ENCODE measurements at places on chromosomes 7 and 10. TPM values are rescaled to one million over a fixed set of nuclear protein-coding genes. Genes with fewer than 3 reads are reported as not detected.
A peak's percentile ranks its signal among the peaks of the same experiment; 100 is the strongest.

DNA sequence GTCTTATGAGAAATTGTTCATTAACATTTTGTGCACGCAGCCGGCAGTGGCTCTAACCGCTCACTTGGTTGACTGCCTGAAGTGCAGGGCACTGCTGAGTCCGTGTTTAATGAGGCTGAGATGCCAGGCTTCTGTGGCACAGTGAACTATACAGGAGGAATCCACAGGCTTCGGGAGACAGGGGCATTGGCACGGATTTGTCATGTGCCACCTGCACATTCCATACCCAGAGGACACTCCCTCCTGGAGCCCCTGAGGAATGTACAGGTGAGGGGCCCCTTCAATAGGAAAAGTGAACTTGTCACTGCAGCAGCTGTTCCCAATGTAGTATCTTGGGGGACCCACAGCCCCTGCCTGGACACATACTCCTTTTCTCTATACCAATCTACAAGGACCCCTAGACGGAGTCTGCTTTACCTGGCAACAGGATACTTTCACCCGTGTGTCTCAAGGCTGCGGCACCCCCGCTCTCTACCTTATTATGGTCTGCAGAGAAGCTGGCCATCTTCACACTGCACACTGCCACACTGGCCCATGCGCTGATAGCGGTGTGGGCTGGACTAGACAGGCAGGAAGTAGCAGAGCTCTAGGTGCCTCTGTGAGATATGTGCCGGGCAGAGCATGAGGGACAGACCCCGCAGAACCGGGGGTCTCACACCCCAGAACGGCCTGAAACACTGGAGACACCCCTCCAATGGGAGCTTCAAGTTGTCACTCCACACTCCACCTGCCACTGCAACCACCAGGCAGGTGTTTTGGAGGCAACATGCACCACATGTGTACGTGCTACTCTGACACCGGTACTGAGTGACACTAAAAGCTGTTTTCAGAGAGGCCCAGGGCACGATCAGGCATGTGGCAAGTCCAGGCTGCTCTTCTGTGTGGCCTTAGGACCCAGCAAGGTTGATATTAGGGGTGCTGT is 71.4 kb upstream of the RHEB start:
- no peaks in the 10 kb centered on the region for H3K4me1 ChIP-seq
- H3K36me3 ChIP-seq: peaks cover 4% of the 10 kb centered on the region
- H3K4me3 ChIP-seq: no peak overlapping the region
- no peak for DNase-seq
- no peaks in the 10 kb centered on the region for H3K27me3 ChIP-seq

- H3K27me3 ChIP-seq: no peaks in the 10 kb centered on the region
- no peaks in the 10 kb centered on the region for H3K4me1 ChIP-seq
- no peak overlapping the region for H3K27ac ChIP-seq
- no peak overlapping the region for H3K4me3 ChIP-seq
- H3K36me3 ChIP-seq: no peaks in the 10 kb centered on the region
Observed at GRCh38 chr7:83614112-83614511, 34.8 kb downstream of the SEMA3E start.

- H3K27ac ChIP-seq: no peak overlapping the region
- no peak for DNase-seq
- H3K36me3 ChIP-seq: no peaks in the 10 kb centered on the region
- H3K4me3 ChIP-seq: no peak overlapping the region
Observed at GRCh38 chr7:123096976-123097375, 101.5 kb upstream of the TAS2R16 start.

DNA sequence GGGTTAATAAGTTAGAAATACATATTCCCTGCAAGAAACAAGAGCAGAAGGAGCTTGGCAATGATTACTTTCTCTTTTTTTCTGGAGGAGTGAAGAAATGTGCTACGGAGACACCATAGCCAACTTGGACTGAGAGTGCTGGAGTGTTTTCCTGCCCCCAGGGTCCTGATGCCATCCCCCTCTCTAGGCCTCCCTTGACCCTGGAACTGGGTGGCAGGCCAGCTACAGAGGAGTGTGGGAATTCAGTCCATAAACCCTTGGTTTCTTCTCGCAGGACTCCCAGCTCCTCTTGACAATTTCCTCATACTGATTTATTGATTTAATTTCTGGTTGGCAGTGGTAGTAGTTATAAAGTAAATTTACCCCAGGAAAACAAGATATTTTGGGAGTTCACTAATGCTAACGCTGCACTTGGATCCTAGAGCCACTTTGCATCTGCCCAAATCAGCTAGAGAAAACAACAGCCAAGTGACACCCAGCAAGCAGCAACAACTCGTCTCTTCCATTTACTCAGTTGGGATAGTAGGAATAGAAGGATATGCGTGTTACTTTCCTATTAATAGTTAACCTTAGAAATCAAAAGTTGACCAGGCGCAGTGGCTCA is 76.4 kb upstream of the CELF2 start:
- no peaks in the 10 kb centered on the region for H3K4me1 ChIP-seq
- no peaks in the 10 kb centered on the region for H3K36me3 ChIP-seq
- no peak overlapping the region for H3K4me3 ChIP-seq
- peaks cover 24% of the 10 kb centered on the region for H3K27me3 ChIP-seq
- H3K27ac ChIP-seq: no peak overlapping the region

DNA sequence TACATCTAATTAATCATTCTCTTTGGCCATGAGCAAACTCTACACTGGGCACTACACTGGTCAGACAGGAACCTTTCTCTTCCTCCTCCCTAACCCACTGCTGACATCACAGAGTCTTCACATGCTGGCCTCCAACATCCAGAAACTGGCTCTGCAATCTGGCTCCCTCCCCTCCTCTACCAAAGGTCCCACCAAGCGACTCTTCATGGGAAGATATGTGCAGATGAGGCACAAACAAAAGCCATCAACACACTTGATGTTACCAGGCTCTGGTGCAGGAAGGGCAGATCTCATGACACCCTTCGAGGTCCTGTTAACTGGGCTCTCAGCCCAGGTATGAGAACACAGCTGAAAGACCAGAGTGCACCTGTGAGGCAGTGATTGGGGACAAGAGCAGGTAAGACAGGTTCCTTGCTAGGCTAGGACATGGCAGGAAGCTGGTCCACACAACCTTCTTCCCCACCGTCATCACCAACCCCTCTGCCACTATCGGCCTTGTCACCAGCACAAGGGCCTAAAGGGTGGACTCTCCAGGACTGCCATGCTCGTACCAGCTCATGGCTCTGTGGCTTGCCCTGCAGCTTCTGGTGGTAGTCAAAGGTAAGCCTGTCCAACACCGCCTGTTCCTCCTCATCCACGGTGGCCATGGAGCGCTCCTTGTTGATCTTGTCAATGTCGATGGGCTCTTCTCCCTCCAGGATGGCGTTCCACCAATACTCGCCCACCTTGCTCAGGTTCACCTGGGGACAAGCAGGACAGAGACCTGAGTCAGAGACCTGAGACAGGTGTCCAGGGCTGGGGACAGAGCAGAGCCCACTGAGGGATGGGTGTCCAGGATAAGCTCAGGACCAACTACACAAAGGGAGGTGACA is 66.6 kb upstream of the CAMK2B start:
- DNase-seq: peak; percentile 51
- no peaks in the 10 kb centered on the region for H3K27me3 ChIP-seq
- no peaks in the 10 kb centered on the region for H3K4me1 ChIP-seq
- H3K36me3 ChIP-seq: peaks cover 4% of the 10 kb centered on the region
- no peak overlapping the region for H3K4me3 ChIP-seq
- no peak overlapping the region for H3K27ac ChIP-seq

DNA sequence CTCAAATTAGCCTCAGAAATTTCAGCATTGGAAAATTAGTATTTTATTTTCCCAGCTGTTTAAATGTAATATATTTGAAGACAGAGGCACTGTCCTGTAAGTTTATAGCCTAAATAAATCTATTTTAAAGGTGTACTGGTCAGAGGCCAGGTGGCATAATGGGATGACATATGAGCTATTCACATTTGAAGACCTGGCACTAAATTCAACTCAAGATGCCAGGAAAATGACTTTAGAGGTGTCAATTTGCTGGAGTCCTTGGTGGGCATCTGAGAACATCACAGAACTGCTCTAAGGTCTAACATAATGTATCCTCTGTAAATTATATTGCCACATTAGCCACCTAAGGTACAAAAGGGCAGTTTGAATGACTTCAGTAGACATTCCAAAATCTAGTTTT is 348.9 kb upstream of the BMPER start:
- H3K27me3 ChIP-seq: no peaks in the 10 kb centered on the region
- no peak overlapping the region for H3K4me3 ChIP-seq
- peaks cover 4% of the 10 kb centered on the region for H3K36me3 ChIP-seq
- no peaks in the 10 kb centered on the region for H3K4me1 ChIP-seq

GRCh38 chr10:104732222-104732621 is 91.1 kb downstream of the SORCS3 start:
- DNase-seq: no peak
- H3K27me3 ChIP-seq: peaks cover 54% of the 10 kb centered on the region
- H3K27ac ChIP-seq: no peak overlapping the region
- peaks cover 25% of the 10 kb centered on the region for H3K4me1 ChIP-seq
- H3K4me3 ChIP-seq: no peak overlapping the region

DNA sequence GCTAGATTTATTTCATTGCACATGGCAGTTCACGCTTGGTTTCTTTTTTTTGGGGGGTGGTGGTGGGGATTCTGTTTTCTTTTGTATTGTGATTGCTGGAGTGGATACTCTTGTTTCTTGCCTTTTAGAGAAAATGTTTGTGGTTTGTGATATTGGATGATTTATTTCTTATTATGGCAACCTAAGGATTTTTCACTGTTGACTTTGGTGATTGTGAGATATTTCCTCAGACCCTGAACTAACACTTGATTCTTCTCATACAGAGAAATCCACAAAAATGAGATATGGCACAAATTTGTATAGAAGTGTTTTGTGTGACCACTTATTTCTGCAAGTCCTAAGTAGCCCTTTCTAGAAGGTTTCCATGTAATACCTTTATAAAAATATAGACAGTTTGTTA is 871.1 kb downstream of the LRMDA start:
- no peak for DNase-seq
- H3K27ac ChIP-seq: peak overlapping the region; percentile 22
- peaks cover 60% of the 10 kb centered on the region for H3K4me1 ChIP-seq
- peaks cover 30% of the 10 kb centered on the region for H3K27me3 ChIP-seq
- peak overlapping the region; percentile 46 for H3K4me3 ChIP-seq
- H3K36me3 ChIP-seq: no peaks in the 10 kb centered on the region

GRCh38 chr10:75261813-75262705 is 26.3 kb upstream of the COMTD1 start:
- peak overlapping the region; percentile 64 for H3K4me3 ChIP-seq
- no peak for DNase-seq
- H3K27ac ChIP-seq: peak overlapping the region; percentile 72
- H3K4me1 ChIP-seq: peaks cover 14% of the 10 kb centered on the region

DNA sequence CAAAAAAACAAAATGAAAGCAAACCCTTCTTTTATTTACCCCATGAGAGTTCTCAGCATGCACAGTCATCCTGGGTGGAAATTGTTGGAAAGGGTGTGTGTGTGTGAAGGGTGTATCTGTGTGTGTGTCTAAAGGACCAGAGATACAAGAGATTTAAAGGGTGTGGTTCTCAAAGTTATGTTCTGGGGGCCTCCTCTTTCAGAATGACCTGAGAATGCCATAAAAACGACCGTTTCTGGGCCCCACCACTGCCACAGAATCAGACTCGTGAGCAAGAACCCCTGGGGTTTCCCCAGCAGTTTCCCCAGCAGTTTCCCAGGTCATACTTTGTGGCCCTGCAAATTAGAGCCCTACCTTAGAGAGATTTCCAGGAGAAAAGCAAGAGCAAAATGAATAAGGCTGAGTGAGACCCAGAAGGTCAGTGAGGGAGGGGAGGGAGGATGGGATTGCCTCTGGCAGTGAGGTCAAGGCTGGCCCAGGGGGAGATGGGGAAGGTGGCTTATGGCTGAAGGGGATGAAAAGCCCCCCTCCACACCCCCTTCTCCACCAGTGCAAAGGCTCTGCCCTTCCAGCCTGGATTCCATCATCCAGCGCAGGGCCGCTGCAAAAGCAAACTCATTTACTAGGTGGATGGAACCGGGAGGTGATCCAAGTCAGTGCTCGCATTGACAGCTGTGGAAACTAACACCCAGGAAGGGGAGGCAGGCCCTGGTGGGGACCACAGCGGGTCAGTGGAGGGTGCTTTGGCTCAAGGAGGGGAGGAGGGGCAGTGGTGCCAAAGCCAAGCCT is 10.2 kb downstream of the PYROXD2 start:
- peaks cover 31% of the 10 kb centered on the region for H3K4me1 ChIP-seq
- peak overlapping the region; percentile 57 for H3K4me3 ChIP-seq
- DNase-seq: no peak
- H3K36me3 ChIP-seq: peaks cover 6% of the 10 kb centered on the region
- no peaks in the 10 kb centered on the region for H3K27me3 ChIP-seq

GRCh38 chr10:96587264-96588059 is 650 bp upstream of the TM9SF3 start:
- DNase-seq: no peak
- no peak overlapping the region for H3K4me3 ChIP-seq

GRCh38 chr7:117395743-117396142 is 31.6 kb downstream of the ASZ1 start:
- no peak overlapping the region for H3K4me3 ChIP-seq
- no peaks in the 10 kb centered on the region for H3K27me3 ChIP-seq
- H3K27ac ChIP-seq: no peak overlapping the region
- DNase-seq: no peak
- no peaks in the 10 kb centered on the region for H3K4me1 ChIP-seq

GRCh38 chr7:78433421-78433820 is 634.8 kb downstream of the PHTF2 start:
- no peaks in the 10 kb centered on the region for H3K4me1 ChIP-seq
- no peak overlapping the region for H3K4me3 ChIP-seq
- DNase-seq: no peak
- peaks cover 7% of the 10 kb centered on the region for H3K27me3 ChIP-seq
- no peaks in the 10 kb centered on the region for H3K36me3 ChIP-seq
- H3K27ac ChIP-seq: no peak overlapping the region

DNA sequence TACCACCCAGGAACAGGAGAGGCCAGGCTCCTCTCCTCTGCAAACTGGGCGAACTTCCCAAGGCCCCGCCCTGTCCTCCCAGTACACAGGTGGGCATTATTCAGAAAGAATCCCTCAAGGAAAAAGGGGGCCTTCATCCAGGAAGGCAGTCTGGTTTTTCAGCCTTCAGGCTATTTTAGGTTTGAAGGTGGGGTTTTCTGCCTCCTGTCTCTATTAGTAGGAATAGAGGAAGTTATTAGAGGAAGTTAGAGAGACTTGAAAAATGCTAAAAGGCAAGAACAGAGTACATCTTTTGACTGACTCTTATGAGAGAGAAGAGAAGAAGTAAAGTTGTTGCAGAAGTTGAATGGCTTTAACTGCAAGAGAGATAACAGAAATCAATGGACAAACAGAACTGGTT is 250.9 kb upstream of the SORCS1 start:
- H3K36me3 ChIP-seq: no peaks in the 10 kb centered on the region
- no peak overlapping the region for H3K4me3 ChIP-seq
- H3K4me1 ChIP-seq: no peaks in the 10 kb centered on the region

- no peak for DNase-seq
- peaks cover 14% of the 10 kb centered on the region for H3K4me1 ChIP-seq
- H3K4me3 ChIP-seq: no peak overlapping the region
- H3K27me3 ChIP-seq: peaks cover 61% of the 10 kb centered on the region
Observed at GRCh38 chr10:7436490-7437100, 25.8 kb upstream of the SFMBT2 start.

The C7orf33 gene
- not detected for total RNA-seq

The KDM7A gene
- 7.5 TPM for total RNA-seq

The LRGUK gene
- 0.57 TPM for total RNA-seq

The UNCX gene
- total RNA-seq: 0.48 TPM

The RET gene
- total RNA-seq: 8.2 TPM

The SLC39A12 gene
- total RNA-seq: not detected

The ECHDC3 gene
- 4.0 TPM for total RNA-seq

The POMZP3 gene
- 8.9 TPM for total RNA-seq

Data from type B pancreatic cell (in vitro differentiated cells).